Adrenal gland (tissue), 19 donors: ENCODE measurements at places on chromosomes 13 and 19.

GRCh38 chr19:15532779-15533521 is 24.6 kb downstream of the CYP4F22 start:
- no peaks in the 10 kb centered on the region for H3K36me3 ChIP-seq
- no peaks in the 10 kb centered on the region for H3K4me1 ChIP-seq
- DNase-seq, result no peak
- no peaks in the 10 kb centered on the region for H3K27me3 ChIP-seq
- no peak overlapping the region for H3K4me3 ChIP-seq

DNA sequence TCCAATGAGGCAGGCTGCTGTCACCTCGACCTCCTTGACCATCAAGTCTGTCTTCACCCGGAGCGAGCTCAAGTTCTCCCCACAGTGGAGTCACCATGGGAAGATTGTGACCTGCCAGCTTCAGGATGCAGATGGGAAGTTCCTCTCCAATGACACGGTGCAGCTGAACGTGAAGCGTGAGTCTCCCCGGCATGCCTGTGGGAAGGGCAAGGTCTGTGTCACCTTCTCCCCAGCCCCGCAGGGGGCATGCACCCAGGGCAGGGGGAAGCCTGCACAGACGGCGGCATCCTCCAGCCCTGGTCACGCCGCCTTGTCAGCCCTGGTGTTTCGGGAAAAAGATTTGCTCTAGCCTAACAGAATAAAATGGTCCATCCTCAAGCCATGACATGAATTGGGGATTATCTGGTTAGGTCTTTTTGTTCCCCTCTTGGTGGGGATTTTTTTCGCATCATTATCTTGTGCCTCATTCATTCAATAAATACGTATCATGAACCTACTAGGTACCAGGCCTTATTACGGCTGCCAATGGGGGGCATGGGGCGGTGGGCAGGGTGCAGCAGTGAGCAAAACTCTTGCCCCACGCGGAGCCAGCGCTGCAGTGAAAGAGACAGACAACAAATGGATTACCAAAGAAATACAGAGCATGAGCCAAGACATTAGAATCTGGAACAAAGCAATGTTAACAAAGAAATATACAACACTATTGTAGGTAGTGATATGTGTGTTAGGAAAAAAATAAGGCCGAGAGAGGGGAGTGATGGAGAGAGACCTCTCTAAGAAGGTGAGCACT is 7.4 kb downstream of the CD22 start:
- no peaks in the 10 kb centered on the region for H3K4me1 ChIP-seq
- no peak for DNase-seq
- H3K36me3 ChIP-seq, result no peaks in the 10 kb centered on the region
- H3K27ac ChIP-seq, result no peak overlapping the region
- H3K27me3 ChIP-seq, result no peaks in the 10 kb centered on the region
- H3K4me3 ChIP-seq, result no peak overlapping the region

DNA sequence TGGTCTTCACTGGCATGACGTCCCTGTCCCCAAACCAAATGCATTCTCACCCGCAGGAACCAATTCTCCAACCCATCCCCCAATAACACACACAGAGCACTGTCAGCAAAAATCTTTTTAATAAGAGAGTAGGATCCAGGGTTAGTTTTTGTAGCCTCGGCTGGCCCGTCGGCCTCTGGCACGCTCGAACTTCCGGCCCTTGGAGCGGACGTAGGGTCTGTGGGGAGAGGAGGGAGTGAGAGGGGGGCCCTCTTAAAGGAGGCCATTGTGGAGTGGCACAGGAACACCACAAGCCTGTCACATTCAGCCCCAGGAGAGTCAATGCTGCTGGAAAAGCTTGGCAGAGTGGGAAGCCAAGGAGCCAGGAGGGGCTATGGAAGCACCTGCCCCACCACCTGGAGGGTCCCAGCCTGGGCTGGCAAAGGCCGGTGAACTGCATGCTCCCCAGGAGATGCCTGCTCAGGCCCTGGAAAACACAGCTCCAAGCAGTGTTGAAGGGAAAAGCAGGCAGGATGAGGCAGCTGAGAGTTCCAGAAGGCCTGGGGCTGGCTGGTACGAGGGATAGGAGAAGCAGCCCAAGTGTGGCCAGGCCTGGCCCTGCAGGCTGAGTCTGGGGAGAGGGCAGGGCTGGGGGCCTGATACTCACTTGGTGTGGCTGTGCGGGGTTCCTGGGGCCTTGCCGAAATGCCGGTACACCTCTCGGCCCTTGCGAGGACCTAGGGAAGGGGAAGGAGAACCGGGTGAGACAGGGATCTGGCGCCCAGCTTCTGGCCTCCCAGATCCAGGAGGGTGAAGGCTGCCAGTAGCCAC is 560 bp upstream of the FAM83E start:
- H3K27ac ChIP-seq, result no peak overlapping the region
- no peak for DNase-seq
- peaks cover 18% of the 10 kb centered on the region for H3K4me1 ChIP-seq

- peaks cover 8% of the 10 kb centered on the region for H3K4me1 ChIP-seq
- peak; percentile 54 for DNase-seq
- H3K27ac ChIP-seq, result peak overlapping the region; percentile 6
- H3K4me3 ChIP-seq, result no peak overlapping the region
Observed at GRCh38 chr13:49303533-49304252, 56.0 kb downstream of the CDADC1 start.

GRCh38 chr19:10744253-10744798 is 26.4 kb downstream of the DNM2 start:
- peak overlapping the region; percentile 38 for H3K27ac ChIP-seq
- no peak for DNase-seq
- H3K36me3 ChIP-seq, result no peaks in the 10 kb centered on the region
- no peaks in the 10 kb centered on the region for H3K27me3 ChIP-seq

DNA sequence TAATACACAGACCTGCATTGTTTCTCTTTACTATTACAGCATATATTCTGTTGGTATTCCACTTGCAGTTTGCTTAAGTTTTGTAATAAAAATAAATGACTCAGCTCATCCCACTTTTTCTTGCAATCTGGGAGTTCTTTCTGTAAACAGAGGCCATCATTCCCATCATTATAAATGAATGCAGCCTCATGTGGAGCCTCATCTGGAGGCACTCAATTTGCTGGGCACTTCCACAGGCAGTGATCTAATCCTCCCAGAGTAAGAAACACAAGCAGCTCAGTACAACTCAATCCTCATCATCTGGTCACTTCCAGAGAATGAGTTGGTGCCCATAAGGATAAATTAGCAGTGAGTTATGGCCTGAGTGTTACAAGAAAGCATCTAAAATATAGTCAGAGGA is 2801.9 kb downstream of the PCDH9 start:
- no peaks in the 10 kb centered on the region for H3K4me1 ChIP-seq
- H3K4me3 ChIP-seq, result no peak overlapping the region
- no peak for DNase-seq
- H3K27me3 ChIP-seq, result no peaks in the 10 kb centered on the region

GRCh38 chr13:49701491-49701890 is 10.2 kb upstream of the EBPL start:
- no peaks in the 10 kb centered on the region for H3K4me1 ChIP-seq
- no peak for DNase-seq
- no peaks in the 10 kb centered on the region for H3K27me3 ChIP-seq
- no peak overlapping the region for H3K4me3 ChIP-seq
- no peak overlapping the region for H3K27ac ChIP-seq

GRCh38 chr13:26656919-26657318 is 99.4 kb downstream of the WASF3 start:
- no peaks in the 10 kb centered on the region for H3K27me3 ChIP-seq
- H3K36me3 ChIP-seq, result no peaks in the 10 kb centered on the region
- peaks cover 10% of the 10 kb centered on the region for H3K4me1 ChIP-seq
- H3K4me3 ChIP-seq, result no peak overlapping the region
- H3K27ac ChIP-seq, result no peak overlapping the region

DNA sequence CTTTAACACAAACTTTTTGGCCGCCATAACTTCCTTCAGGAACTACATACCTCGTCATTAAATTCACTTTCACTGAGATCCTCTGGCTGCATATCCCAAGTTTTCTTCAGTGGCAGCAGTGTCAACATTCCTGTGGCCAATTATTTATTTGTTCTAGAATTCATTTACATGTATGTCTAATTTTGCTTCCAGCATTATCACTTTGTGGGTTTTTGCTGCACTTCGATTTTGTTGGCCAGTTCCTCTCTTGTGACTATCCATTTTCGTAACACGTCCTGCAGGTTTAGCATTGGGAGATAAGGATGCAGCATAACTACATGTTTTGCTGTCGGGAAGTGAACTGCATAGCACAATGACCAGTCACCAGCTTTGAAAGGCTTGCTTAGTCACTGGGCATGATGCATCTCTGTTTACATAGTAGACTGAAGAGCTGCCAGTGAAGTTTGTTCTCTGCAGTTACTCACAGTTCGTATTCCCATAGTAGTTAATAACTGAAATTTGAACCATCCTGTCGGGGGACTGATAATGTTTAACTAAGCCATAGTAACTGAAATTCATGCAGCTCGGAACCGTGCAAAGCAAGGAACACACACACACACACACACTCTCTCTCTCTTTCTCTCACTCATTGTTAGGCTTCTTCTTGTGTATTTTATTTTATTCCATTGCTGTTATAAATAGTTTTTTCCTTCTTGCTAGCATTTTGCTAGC is 28.3 kb downstream of the ZNF507 start:
- H3K36me3 ChIP-seq, result peaks cover 13% of the 10 kb centered on the region
- H3K27ac ChIP-seq, result peak overlapping the region; percentile 32
- H3K4me1 ChIP-seq, result peaks cover 13% of the 10 kb centered on the region
- H3K27me3 ChIP-seq, result no peaks in the 10 kb centered on the region
- DNase-seq, result peak; percentile 82

- no peak overlapping the region for H3K27ac ChIP-seq
- no peaks in the 10 kb centered on the region for H3K36me3 ChIP-seq
- H3K4me3 ChIP-seq, result no peak overlapping the region
- no peak for DNase-seq
Observed at GRCh38 chr13:22837980-22838647, 342.7 kb upstream of the SGCG start.

DNA sequence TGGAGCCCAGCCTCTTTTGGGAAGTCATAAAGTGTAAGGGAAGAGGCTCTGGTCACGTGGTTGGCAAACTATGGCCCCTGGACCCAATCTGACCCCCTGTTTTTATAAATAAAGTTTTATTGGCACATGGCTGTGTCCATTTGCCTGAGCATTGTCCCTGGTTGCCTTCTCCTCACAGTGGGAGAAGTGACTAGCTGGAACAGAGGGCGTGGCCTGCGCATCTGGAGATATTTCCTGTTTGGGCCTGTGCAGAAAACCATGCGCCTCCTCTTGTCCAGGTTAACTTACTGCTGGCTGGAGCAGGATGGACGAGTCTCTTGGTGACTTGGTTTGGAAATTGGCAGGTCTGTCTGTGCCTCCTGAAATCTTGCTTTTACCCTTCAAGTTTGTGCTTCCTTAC is 48.3 kb downstream of the KDM4B start:
- H3K4me3 ChIP-seq, result no peak overlapping the region
- DNase-seq, result no peak
- H3K36me3 ChIP-seq, result no peaks in the 10 kb centered on the region
- no peak overlapping the region for H3K27ac ChIP-seq
- no peaks in the 10 kb centered on the region for H3K4me1 ChIP-seq

DNA sequence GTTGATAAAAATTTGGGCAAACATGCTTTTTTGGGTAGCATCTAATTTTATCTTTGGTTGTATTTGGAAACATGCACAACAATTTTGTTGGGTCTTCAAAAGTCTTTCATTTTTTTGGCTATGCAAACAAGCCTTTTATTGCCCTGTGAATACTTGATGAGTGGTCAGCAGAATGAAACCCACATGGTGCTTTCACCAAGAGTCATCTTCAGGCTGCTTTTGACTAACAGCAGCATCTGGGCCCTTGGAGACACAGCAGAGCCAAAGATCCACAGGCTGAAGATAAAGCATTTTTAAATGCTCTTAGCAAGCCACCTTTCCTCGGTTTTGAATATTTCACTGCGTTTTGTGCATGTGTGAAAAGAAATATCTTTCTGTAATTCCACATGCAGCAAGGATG is 154.9 kb downstream of the FGF9 start:
- no peaks in the 10 kb centered on the region for H3K36me3 ChIP-seq
- H3K27ac ChIP-seq, result no peak overlapping the region
- DNase-seq, result no peak
- no peak overlapping the region for H3K4me3 ChIP-seq

DNA sequence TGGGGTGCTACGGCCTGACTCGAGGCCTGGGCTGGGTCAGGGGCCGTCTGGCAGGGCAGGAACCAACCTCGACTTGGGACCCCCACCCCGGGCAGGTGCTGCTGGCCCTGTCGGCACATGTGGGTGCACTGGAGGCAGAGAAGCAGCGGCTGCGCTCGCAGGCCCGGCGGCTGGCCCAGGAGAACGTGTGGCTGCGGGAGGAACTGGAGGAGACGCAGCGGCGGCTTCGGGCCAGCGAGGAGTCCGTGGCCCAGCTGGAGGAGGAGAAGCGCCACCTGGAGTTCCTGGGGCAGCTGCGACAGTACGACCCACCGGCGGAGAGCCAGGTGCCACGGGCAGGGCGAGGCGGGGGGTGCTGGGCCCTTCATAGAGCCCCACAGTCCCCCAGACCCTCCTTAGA is 5.9 kb downstream of the KLC3 start:
- H3K4me1 ChIP-seq, result no peaks in the 10 kb centered on the region
- DNase-seq, result no peak
- peaks cover 4% of the 10 kb centered on the region for H3K27me3 ChIP-seq
- no peak overlapping the region for H3K27ac ChIP-seq
- no peak overlapping the region for H3K4me3 ChIP-seq

DNA sequence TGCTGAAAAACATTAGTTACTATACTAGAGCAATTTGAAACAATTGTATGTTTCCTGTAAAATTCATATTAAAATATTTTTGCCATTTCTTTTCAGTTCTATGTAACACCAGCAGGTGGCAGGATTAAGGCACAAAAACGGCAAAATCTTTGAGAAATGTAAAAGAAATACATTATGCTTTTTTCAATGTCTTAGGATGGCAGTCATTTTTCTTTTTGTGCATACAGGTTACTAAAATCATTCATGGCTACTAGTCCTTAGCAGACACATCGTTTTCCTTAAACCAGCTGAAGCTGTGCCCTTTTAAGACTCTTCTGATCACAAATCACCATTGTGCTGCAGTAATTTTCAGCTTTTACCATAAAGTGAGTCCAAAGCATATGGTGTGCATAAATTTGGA is 800.7 kb upstream of the SLITRK5 start:
- no peaks in the 10 kb centered on the region for H3K36me3 ChIP-seq
- no peaks in the 10 kb centered on the region for H3K27me3 ChIP-seq
- H3K27ac ChIP-seq, result no peak overlapping the region
- H3K4me1 ChIP-seq, result no peaks in the 10 kb centered on the region
- no peak for DNase-seq

DNA sequence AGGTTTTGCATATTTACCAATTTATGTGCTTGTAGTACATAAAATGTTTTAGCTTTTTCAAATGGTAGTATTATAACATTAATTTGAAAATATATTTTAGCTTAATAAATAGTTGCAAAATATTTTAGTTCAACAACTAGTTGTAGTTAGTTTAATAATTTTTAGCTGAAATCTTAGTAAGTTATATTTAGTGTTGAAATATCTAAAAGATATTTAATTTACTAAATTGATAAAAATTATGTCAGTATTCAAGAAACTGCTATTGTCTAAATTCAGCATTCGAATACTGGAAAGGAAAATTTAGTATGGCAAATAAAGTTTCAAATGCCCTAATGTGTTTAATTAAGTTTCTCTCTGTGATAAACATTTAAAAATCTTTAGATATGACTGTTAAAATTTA is 754.5 kb upstream of the MIR17HG start:
- H3K27me3 ChIP-seq, result no peaks in the 10 kb centered on the region
- no peak overlapping the region for H3K27ac ChIP-seq
- H3K4me3 ChIP-seq, result no peak overlapping the region
- H3K36me3 ChIP-seq, result no peaks in the 10 kb centered on the region

GRCh38 chr19:16316506-16316882 is 8.1 kb upstream of the KLF2 start:
- no peak overlapping the region for H3K4me3 ChIP-seq
- no peaks in the 10 kb centered on the region for H3K36me3 ChIP-seq
- H3K27me3 ChIP-seq, result no peaks in the 10 kb centered on the region
- DNase-seq, result peak; percentile 57
